H54 (cell line): ENCODE measurements at places on chromosomes 16 and 17.

GRCh38 chr17:79005063-79005861, 4.3 kb downstream of the CANT1 start:
- no peak for DNase-seq

- DNase-seq = peak; percentile 12
These were observed 58.0 kb downstream of the ASIC2 start for GRCh38 chr17:33234930-33235685.

- DNase-seq = no peak
These were observed 4.0 kb downstream of the BPTF start for GRCh38 chr17:67829331-67829730.

DNA sequence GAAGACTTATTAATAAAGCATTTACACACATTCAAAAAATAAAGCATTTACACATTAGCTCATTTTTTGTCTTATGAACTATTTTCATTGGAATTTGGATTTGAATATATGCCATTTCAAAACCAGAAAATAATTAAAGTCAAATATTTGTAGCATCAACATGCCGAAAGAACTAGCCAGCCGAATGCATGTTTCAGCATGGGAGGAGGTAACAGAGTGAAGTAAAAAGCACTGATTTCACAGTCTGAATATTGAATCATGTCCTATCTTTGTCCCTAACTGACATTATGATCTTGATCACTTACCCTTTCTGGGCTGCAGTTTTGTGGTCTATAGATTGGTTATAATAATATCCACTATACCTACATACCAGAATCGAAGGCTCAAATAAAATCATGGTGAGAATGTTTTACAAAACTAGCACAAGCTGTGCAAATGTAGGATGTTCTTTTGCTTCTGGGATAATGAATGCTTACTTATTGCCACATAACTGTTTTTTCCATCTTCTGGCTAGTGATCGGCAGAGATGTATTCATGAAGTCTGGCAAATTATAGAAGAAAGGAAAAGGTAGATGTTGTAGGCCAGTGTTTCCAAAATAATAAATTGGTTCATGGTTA, 84.7 kb downstream of the TUBD1 start:
- DNase-seq = no peak

DNA sequence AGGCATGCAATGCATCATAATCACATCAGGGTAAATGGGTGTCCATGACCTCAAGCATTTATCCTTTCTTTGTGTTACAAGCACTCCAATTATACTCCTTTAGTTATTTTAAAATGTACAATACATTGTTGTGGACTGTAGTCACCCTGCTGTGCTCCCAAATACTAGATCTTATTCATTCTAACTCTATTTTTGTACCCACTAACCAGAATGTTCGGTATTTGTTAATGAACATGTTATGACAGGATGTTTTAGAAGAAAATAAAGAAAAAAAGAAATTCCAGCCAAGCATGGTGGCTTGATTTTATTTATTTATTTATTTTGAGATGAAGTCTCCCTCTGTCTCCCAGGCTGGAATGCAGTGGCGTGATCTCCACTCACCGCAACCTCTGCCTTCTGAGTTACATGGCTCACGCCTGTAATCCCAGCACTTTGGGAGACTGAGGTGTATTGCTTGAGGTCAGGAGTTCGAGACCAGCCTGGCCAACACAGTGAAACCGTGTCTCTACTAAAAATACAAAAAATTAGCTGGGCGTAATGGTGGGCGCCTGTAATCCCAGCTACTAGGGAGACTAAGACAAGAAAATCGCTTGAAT, 1.8 kb upstream of the NDE1 start:
- no peak for DNase-seq

- no peak for DNase-seq
These were observed 24.4 kb downstream of the ATP6V0D1 start for GRCh38 chr16:67456391-67457081.

DNA sequence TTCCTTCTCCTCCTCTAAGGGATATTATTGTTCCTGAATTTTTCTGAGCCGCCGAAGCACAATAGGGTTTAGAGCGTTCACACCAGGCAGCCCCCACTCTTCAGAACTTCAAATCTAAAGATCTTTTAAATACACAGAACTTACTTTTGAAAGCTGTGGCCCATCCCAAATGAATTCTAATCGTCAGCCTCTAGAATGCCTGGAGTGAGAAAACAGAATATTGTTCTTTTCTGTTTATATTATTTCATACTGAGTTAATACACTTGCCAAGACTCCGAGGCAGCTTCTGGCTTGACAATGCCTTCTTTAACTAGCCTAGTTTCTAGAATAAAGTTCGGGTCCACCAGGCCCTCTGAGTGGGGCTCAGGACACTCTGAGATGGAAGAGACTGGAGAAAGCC, 405.6 kb downstream of the WWOX start:
- no peak for DNase-seq

DNA sequence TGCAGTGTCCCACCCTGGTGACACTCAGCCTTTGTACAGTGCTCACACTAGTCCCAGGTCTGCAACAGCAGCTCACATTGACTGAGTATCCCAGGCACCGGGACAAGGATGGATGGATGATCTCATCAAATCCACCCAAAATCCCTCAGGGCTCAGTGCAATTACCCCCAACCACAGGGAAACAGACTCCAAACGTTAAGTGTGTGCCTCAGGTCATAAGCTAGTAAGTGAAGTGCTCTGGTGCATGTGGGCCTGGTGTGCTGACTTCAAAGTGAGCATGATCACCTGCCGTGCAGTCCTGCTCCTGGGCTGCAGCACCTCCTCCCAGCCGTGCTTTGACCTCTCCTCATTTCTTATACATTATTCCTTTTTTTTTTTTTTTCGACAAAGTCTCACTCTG, 31.2 kb upstream of the CD300E start:
- DNase-seq = no peak

- no peak for DNase-seq
These were observed 47.0 kb upstream of the MARCHF10 start for GRCh38 chr17:62855156-62855555.

DNA sequence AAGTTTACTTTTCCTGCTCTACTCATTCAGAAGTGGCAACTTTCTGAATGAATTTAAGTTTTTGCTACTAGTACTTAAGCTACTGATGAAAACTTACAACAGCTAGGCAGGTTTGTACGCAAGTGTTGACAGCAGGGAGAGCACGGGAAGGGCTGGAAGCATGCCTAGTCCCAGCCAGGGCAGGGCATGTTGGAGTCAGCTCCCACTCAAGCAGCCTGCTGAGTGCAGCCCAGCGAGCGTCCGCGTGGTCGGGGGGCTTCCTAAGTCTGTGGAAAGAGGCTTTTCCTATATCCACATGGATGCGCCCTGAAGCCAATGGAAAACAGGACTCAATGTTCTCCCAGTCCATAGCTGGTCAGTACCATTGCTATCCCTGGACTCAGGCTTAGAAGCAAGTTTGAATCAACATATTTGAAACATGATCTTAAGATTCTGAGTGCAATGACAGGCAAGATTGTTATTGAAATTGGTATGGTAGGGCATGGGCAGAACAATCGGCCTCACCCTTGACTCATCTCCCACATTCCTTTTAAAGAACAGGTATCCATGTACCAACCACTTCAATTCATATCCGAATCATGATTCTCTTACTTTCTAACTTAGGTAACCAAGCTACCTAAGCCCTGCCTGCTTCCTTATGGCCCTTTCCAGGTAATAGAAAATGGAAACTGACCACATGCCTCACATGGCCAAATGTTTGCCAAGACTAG, 22.5 kb downstream of the CYB5D2 start:
- DNase-seq = no peak

- no peak for DNase-seq
These were observed 170.7 kb downstream of the CDH11 start for GRCh38 chr16:64951193-64951592.

GRCh38 chr16:986411-986810, 4.8 kb downstream of the SOX8 start:
- no peak for DNase-seq

DNA sequence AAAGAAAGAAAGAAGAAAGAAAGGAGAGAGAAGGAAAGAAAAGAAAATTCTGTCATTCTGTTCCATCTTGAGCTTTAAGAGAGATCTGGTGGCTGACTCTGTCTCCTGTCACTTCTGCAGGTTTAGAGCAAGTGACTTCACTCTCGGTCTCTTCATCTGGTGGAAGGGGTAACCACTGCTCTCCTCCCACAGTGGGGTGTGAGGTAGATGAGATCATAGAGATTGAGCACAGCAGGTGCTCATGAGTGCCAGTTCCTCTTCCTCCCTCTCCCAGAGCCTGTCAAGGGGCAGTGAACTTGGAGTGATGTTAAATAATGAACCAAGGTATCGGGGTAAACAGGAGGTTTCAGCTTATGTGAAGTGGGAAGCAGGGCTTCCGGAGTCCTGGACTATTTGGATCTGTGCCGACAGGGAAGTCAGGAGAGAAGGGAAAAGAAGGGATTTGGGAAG, 47.7 kb downstream of the BEAN1 start:
- peak; percentile 49 for DNase-seq

DNA sequence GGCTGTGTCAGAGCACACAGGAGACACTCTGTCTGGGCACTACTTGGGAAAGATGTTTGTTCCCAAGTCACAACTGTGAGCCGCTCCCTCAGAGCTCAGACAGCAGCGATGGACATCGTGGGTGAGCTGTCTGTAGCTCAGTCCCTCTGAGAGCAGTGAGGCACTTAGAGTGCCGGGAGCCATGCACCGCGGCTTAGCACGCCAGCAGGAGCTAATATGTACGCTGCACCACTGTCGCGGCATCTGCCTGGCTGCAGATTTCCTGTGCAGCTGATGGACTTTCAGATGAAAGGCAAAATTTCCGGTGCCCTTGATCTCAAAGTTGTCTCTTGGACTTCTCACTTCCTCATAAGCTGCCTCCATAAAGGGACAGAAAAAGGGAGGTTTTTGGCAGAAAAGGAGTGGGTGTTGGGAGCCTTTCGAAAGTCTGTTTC, 92.8 kb upstream of the ZNF469 start:
- DNase-seq = no peak

GRCh38 chr16:64174327-64174726, 947.5 kb downstream of the CDH11 start:
- no peak for DNase-seq

GRCh38 chr16:11793840-11794239, 3.2 kb downstream of the ZC3H7A start:
- DNase-seq = no peak

GRCh38 chr16:47258874-47259461, 115.2 kb upstream of the NETO2 start:
- DNase-seq = peak; percentile 9

- DNase-seq = peak; percentile 68
These were observed 151.1 kb upstream of the GSE1 start for GRCh38 chr16:85461814-85462713.

- no peak for DNase-seq
These were observed 24.6 kb upstream of the AATK start for GRCh38 chr17:81190591-81190990.

DNA sequence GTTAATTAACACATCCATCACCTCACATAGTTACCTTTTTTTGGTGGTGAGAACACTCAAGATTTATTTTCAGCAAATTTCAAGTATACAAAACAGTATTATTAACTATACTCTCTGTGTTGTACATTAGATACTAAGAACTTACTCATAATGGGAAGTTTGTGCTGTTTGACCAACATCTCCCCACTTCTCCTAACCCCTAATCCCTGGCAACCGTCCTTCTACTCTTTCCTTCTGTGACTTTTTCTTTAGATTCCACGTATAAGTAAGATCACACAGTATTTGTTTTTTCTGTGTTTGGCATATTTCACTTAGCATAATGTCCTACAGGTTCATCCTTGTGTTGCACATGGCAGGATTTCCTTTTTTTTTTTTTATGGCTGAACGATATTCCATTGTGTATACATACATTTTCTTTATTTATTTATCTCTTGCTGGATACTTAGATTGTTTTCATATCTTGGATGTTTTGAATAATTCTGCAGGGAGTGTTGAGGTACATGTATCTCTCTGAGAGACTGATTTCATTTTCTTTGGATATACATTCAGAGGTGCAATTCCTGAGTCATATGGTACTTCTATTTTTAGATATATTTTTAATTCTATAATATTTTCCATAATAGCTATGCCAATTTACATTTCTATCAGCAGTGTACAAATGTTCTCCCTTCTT, 19.0 kb downstream of the PPM1D start:
- DNase-seq = no peak

- DNase-seq = no peak
These were observed 80.8 kb upstream of the TRAP1 start for GRCh38 chr16:3797904-3798811.

DNA sequence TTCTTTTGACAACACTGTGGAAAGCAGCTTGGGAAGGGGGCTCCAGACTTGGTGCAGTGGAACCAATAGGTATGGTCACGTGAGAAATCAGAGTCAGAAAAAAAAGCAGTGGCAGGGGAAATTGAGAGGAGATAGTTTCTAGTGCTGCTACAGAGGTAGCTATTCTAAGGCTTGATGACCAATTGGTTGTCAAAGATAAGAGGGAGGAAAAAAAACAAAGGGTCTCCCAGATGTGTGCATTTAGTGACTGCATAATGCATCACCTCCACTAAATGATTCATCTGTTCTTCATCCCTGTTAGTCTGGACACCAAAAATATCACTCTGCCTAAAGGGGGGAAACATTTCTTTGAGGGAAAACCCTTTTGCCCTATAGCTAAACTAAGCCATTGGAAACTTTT, 56.5 kb downstream of the PIGL start:
- no peak for DNase-seq

DNA sequence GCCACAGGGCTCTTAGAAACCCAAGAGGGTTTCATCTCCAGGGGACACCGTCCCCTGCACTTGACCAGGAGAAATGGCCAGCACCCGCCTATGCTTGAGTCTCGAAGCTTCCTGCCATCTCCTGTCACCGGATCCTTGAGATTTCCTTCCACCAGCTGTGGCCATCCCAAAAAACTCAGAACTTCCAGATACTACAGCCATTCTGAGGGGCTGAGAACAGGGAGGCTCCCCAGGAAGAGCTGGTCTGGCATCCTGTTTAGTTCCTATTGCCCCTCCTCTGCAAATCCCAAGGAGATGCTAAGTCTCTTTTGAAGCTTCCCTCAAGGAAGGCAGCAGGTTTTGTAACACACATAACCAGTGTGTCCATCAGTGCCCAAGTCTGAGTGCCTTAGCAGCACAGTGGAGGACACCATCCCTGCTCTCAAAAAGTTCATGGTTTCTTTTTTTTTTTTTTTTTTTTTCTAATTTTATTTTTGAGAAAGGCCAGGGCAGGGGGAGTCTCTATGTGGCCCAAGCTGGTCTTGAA, 2.0 kb downstream of the UBALD2 start:
- no peak for DNase-seq

GRCh38 chr17:70099294-70099693, 24.3 kb downstream of the KCNJ16 start:
- DNase-seq = no peak

DNA sequence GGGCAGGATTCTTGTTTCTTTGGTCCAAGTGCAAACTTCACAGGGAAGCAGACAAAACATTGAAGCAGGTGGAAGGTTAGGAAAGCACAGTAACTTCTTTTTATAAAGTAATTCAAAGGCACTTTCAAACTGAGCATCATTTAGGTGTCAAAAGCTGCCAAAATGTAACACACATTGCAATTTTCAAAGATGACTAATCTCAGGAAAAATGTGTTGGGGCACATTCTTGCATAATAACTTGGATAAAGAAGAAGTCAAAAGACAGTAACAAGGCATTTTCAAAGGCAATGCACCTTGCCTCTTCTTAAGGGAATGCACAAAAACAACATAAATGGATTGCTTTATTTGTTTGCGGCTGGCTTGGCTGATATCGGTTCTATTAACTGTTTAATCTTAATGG, 3.6 kb downstream of the KCNJ2 start:
- no peak for DNase-seq
